ENCODE measurements at places on chromosomes 13 and 19.
A peak's percentile ranks its signal among the peaks of the same experiment; 100 is the strongest.

GRCh38 chr13:101624210-101624922 lies 171.9 kb downstream of the ITGBL1 start:
- DNase-seq = peak; percentile 92

- no peak for DNase-seq
Observed at GRCh38 chr13:40194224-40194806, 472.1 kb downstream of the FOXO1 start.

GRCh38 chr13:72726726-72727416 lies 558 bp downstream of the MZT1 start:
- peak; percentile 45 for DNase-seq

DNA sequence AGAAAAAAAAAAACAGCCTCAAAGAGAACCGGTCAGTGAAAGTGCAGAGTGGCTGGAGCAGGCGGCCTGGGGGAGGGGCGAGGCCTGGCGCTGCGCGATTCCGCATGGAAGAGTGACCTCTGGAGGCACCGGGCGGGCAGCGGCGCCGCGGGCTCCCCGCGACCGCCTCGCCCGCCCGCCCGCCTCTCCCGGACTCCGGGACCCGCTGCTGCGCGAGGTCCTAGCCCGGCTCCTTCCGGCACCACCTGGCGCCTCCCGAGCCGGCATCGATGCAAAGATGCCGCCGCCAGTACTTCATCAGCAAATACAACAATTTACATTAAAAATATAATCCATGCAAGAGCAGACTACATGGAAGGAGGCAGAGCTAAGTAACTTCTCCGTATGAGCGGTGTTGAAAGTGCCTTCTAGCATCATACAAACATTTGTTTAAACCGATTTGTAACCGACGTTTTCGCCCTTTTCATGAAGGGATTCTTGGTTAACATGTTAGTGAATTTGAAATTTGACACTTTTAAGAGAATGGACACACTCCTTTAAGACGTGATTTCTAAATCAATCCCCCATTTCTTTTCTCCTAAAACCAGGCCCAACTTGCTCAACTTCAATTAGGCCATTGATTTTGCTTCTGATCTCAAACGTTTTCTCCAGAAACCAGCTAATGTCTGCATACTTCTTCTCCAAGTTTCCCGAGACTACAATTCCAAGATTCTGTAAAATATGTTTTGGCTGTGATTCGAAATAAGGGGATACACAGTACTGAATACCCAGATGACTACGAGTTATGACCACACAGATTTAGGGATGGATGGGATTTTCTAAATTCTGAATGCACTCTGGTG lies 2.1 kb downstream of the EFNB2 start:
- DNase-seq = peak; percentile 43

- DNase-seq = no peak
Observed at GRCh38 chr13:35252536-35253205, 223.8 kb downstream of the MAB21L1 start.

All from NCI-H2081 (cell line).